Femur (tissue), 1 donor: ENCODE measurements at places on chromosomes 4 and X.

DNA sequence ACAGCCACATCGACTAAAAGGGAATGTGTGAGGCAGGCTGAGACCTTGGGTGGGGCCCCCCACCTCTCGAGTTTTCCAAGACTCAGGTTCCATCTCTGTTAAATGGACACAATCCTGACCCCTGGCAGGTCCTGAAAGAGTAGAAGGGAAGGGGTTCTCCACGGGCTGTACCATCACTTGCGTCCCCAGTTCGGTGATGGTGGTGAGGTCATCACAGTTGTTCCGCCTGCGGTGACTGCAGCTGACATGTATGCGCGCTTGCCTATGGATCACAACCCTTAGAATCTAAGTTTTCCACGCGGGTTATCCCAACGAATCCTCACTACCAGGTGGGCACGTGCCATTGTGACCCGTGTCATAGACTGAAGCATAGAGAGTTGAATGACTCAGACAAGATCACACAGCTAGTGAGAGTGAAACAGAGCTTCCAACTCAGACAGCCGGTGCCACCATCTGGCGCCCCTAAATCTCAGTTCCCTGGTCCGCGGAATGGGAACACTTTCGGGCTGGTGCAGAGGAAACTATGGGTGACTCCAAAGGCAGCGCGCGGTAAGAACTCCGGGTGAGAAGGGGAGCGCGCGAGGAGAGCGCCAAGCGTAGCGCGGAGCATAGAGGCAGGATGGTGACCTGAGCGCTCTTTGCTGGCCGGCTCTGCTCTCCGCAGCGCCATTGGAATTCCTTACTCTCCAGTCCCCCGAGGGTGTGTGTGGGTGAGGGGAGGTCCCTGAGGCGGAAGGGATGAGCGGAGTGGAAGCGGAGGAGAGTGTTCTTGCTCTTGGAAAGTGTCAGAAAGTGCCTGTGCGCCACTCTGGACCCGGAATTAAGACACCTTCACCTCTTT, 10.5 kb downstream of the MSX1 start:
- no peak for DNase-seq

DNA sequence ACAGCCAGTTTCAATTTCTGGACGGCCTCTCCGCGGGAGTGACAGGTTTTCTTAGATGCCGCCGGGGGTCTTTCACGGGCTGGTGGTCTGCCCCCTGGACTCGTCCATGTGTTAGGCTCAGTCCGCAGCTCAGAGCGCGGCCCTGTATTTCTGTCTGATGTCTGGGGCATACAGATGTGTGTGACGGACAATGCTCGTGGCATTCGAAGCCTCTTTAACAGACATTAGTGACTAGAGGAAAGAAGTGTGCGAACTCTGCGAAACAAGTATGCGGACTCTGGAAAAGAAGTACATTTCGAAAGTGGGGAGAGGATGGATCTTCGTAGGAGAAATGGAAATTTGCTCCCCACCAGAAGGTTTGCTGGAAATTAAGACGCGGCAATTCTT, 793 bp upstream of the DCUN1D4 start:
- peak; percentile 35 for DNase-seq

DNA sequence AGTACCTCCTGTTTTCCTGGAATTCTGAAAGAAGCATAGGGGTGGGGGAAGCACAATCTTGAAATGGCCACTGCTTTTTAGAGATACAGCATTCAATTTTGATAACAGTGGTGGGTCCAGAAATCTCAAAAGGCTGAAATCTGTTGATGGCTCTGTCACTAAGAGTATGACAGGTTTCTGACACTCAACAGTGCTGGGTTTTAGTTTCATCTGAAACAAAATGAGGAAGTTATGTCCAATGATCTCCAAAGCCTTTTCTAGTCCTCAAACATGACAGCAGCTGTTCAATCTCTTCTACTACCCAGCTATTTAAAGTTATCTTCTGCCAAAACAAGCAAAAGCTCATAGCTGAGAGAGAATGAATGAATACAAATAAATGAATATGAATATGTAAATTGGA, 110.5 kb downstream of the IL1RAPL1 start:
- no peak for DNase-seq

GRCh38 chr4:95248720-95249425, 299.9 kb downstream of the UNC5C start:
- DNase-seq, result no peak

GRCh38 chr4:71266090-71266794, 72.6 kb upstream of the SLC4A4 start:
- DNase-seq, result no peak

DNA sequence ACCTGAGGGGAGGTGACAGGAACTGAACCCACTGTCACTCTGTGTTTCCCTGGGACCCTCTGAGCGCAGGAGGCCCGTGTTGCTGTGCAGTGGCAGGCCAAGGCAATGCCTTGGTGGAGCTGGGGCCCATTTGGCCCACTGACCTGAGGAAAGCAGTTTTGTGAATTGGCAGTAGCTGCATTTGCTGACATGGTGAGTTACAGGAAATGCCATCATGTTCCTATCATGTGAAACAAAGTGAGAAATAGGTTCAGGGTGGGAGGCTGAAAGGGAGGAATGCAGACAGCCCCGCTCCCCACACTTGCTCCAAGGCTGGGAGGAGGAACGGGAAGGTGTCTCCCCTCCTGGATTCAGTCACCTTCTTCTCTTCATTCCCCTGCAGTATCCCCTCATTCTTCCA, 146.1 kb downstream of the PTTG2 start:
- DNase-seq, result no peak

DNA sequence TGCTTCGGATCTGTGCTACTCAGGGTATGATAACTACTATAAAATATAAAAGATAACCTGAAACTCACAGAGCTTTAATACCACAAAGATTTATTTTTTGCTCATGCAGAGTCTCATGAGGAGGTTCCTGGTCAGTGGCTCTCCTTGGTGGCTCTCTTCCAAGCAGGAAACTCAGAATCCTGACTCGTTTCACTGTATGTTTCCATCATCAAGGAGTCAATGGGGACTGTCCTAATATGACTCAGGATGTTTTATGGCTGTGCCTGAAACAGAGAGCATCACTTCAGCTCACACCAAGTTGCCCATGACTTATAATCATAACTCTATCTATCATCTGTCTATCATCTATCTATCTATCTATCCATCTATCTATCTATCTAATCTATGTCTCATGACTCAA, 620.8 kb upstream of the NR3C2 start:
- no peak for DNase-seq

DNA sequence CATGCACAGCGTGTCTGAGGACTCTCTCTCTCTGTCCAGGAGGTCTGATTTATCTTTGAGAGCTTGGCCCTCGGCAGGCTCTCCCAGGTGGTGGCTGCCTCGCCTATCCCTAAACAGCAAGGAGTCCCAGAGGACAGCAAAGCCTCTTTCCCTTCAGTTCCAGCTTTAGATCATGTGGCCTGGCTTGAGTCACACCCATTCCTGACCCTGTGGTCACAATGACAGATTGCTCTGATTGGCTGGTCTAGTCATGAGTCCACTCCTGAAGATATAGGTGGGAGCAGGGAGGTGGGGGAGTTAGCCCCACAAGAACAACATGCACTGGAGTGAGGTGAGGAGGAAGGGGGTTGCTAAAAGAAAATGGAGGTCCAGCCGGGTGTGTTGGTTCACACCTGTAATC, 12.1 kb upstream of the PORCN start:
- DNase-seq, result no peak

GRCh38 chr4:2968381-2968780, 5.0 kb downstream of the GRK4 start:
- no peak for DNase-seq

DNA sequence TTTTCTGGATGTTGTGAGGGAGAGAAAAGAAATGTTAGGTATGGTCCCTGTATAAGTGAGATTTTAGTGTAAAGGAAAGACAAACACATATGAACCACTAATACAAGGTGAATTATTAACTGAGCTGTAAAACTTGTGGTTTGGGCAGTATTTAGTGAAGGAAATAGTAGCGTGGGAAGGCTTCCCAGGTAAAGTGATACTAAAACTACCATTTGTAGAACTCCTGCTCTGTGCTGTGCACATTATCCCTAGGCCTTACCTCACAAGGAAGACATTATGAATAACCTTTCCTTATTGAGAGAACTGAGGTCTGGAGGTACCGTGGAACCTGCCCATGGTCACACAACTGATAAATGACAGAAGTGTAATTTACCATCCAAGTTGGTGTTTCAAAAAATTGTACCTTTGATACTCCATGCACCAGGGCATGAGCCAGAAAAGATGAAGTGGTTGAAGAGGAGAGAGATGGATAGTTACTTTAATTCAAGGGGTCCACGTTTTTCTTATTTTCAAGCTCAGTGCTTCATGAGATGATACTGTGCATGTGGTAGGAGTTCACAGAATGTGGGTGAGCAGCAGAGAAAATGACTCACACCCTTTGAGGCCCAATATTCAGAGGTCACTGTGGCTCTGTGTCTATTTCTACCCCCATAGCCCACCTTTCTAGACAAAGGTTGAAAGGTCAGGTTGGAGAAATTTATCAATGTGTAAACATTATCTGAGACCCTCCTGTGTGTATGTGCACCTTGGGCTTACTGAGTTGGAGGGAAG, 2.6 kb upstream of the VSIG4 start:
- no peak for DNase-seq

- DNase-seq, result no peak
Measured at GRCh38 chrX:18102006-18102405, 118.7 kb downstream of the BEND2 start.

- no peak for DNase-seq
Measured at GRCh38 chrX:130874751-130875150, 28.3 kb downstream of the ENOX2 start.

DNA sequence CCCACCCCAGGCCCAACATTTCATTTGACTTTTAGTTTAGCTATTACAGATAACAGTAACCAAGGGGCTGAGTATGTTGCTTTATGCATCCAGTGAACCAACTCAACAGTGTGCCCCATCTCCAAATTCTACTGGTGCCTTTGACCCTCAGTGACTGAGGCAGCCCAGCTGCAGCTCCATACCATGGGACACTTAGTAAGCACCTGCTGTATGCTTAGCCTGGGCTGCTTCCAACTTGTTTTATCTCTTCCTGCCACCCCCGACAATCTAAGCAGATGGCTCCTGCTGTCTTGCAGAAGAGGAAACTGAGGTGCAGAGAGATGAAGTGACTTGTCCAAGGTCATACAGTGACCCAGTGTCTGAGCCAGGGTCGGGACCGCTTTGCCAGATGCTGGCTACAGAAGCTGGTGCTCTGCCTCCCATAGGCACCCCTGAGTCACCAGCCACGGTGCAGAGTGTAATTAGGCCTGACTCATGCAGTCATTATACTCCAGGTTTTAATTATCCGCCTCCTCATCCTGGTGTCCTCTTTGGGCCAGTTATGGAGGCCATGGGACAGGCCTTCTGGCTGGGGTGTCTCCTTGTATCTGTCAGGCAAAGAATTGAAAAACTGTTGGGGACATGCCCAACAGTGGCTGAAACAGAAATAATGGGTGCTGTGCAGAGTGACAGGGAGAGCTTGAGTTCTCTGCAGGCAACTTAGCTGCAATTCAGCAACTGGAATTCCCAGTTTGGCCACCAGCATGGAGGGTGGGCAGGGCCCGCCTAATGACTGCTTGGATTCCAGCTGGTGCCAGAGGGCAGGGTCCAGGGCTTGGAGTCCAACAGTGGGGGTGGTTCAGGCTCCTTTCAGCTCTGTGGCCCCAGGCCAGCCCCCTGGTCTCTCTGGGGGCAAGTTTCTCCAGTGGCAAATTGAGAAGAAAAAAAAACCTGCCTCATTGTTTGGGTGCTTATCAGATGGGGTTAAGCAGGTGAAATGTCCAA, 8.2 kb upstream of the GPR78 start:
- no peak for DNase-seq

- DNase-seq, result peak; percentile 78
Measured at GRCh38 chrX:100447655-100448397, 37.8 kb upstream of the PCDH19 start.

DNA sequence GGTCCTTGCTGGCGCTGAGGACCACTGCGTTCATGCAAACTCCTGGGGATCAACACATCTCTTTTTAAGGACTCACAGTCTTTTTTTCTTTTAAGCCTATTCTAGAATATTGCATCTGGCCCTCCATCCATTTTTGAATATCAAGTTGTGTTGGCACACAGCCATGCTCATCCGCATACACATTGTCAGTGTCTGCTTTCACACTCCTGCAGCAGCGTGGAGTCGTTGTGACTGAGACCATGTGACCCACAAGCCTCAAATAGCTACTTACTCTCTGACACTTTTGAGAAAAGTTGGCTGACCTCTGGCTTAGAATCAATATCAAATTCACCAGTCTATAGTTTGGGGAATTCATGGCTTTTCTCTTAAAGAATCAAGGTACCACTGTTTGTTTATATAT, 191.8 kb upstream of the S100G start:
- DNase-seq, result no peak

DNA sequence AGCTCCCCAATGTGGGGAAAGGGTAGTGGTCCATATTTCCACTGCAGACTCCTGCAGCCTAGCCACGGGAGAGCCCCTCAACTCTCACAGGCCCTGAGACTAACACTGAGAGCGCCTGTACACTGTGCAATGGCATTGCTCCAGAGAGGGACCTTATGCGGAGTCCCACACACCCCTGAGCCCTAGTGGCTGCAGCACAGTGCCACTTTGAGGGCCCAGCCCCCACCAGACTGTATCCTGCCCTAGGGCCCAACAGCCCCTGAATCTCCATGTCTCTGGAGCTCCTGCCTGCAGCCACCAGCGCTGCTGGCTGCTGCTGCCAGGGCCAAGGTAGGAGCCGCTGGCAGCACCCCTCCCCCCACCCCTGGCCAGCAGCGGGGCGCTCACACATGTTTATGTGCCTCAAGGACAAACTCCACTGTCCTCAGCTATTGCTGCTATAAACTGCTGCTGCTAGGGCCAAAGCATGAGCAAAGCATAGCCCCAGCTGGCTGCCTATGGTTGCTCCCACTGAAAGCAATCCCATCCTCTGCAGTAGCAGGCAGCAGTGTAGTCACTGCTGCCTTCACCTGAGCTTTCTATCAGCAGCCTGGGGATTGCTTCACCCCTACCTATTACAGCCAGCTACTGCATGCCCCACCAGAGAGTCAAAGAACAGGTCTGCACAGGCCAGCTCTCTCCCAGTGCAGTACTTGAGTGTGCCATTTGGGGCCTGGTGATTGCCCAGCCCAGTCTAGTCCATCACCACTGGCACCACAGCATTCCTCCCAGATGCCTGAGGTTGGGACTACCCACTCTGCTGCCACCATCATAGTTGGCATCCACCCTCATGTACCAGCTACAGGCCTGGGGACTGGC, 24.3 kb downstream of the TMEM154 start:
- DNase-seq, result no peak

- peak; percentile 54 for DNase-seq
Measured at GRCh38 chrX:78104447-78105176, 564 bp downstream of the PGK1 start.

GRCh38 chr4:93865650-93866049, 37.1 kb downstream of the ATOH1 start:
- no peak for DNase-seq

DNA sequence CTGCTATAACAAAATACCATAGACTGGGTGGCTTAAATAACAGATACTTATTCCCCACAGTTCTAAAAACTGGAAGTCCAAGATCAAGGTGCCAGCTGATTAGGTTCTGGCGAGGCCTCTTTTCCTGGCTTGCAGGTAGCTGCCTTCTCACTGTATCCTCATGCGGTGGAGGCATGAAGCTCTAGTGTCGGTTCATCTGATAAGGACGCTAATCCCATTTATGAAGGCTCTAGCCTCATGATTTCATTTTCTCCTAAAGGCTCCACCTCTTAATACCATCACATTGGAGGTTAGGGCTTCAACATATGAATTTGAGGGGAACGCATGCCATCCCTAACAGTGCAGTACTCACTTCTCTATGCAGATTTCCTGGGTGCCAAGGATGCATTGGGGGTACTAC, 57.9 kb upstream of the STIM2 start:
- DNase-seq, result no peak
